ENCODE measurements at places on chromosomes 1 and 21.

GRCh38 chr1:207581496-207582153 lies 63.3 kb upstream of the CR1L start:
- DNase-seq, result no peak

DNA sequence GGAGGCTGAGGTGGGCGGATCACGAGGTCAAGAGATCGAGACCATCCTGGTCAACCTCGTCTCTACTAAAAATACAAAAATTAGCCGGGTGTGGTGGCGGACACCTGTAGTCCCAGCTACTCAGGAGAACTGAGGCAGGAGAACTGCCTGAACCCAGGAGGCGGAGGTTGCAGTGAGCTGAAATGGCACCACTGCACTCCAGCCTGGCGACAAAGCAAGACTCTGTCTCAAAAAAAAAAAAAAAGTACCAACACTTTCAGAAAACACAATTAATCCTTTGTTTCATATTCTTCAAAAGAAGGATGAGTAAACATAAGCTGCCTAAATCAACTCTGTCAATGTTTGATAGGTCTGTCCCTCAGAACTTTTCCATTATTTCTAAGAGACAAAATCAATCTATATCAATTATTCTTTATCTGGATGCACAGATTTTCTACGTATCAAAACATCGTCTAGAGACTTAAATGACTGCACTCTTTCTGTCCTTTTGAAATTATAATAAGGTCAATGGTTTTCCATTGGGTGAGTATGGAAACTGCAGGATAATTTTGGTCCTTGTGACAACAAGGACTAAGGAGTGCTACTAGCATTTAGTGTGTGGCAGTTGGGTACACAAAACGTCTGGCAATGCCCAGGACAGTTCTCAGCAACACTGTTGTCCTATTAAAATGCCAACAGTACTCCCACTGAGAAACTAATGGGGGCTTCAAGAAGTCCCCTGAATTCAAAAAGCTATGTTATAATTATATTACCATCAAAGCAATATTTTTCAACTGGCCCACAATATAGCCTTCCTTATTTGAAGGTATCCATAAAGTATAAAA lies 40.7 kb downstream of the LPGAT1 start:
- no peak for DNase-seq

DNA sequence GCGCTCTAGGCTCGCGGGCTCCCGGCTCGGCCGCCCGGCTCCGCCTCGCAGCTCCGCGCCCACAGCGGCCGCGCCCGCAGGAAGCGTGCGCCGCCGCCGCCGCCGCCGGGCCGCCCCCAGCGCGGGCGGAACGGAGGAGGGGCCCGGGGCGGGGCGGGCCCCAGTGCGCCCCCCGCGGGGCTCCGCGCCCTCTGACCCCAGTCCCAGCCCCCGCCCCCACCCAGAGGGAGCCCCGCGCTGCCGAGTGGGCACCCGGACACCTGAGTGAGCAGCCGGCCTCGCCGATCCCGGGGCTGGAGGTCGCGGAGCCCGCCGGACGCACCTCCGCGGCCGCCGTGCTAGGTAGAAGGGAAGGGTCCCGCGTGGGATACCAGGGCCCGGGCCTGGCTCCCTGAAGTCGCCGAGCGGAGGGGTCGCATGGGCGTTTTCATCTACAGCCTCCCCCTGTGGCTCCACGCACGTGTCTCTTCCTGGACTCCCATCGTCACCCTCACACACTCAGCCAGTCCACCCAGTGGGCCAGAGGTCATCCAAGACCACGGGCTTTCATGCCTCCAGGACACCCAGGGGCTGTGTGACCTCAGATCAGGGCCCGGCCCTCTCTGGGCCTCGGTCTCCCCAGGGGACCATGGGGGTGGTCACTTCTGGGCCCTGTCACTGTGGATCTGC lies at the start of gene SDC3:
Gene SDC3 (minus strand): TSS at position 63 of the 669 bp plus-strand sequence. CDS start 172 bp downstream, outside the sequence.
- no peak for DNase-seq

GRCh38 chr1:168568346-168568745 lies 8.1 kb upstream of the XCL1 start:
- DNase-seq, result no peak

- no peak for DNase-seq
These were observed 25.1 kb downstream of the GRHL3 start for GRCh38 chr1:24344090-24344742.

DNA sequence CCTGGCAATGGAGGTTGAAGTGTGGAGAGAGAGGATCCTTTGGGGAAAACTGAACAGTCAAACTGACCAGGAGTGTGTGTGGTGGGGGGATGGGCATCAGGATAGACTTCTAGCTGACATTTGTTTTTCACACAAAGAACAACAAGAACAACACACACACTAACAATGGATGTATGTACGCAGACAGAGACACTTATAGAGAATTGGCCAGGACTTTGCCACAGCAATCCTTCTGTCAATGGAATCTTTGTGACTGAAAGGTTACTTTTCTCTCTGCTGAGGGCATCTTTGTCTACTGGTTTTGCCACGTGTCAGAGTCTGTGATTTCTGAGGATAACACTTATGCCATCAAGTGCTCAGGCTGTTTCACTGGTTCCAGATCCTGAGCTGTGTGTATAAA lies 12.4 kb upstream of the FCGR2A start:
- no peak for DNase-seq

GRCh38 chr1:2299131-2299627 lies 71.1 kb downstream of the SKI start:
- no peak for DNase-seq

- DNase-seq, result no peak
These were observed 150.3 kb upstream of the VANGL1 start for GRCh38 chr1:115491298-115492018.

- no peak for DNase-seq
These were observed 6.4 kb upstream of the SYT2 start for GRCh38 chr1:202716654-202717053.

DNA sequence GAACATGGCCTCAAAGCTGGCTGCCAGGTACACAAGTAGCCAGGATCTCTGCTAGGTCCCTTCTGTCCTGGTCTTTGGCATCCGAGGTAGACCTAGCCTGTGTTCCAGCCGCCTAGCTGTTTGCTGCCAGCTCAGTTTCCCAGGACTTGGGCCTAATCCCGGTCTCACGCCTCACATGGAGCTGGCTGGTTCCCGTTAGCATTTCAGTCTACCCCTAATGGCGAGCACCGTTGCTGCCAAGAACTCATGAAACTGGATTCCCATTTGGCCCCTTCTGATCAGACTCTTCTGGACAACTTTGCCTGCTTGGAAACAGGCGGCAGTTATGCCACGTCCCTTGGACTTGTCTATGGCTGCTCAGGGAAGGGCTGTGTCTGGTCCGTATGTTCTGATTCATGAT lies 26.2 kb upstream of the HHAT start:
- no peak for DNase-seq

DNA sequence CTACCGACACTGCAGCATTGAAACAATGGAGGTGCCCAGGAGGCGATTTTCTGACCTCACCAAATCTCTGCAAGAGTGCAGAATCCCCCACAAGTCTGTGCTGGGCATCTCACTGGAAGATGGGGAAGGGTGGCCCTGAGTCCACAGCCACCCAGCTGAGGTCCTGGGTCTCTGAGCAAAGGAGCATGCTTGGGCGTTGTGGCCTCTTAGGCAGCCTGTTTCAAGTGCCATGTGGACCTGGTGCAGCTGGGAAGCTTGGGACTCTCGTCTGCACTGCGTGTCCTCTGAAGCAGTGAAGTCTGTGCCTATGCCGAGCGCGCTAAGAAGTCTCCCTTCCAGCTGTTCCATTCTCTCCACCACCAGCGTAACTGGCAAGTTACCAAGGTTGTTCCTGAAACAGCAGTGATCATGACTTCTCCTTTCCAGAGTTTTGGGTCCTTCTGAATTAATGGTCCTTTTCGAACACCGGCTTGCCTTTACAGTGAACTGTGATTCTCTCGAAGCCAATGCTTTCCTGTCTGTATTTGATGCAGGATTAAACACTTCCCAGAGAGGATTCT lies 5.0 kb upstream of the PLA2G2C start:
- DNase-seq, result no peak

- no peak for DNase-seq
These were observed 3.6 kb upstream of the SERBP1 start for GRCh38 chr1:67433837-67434236.

DNA sequence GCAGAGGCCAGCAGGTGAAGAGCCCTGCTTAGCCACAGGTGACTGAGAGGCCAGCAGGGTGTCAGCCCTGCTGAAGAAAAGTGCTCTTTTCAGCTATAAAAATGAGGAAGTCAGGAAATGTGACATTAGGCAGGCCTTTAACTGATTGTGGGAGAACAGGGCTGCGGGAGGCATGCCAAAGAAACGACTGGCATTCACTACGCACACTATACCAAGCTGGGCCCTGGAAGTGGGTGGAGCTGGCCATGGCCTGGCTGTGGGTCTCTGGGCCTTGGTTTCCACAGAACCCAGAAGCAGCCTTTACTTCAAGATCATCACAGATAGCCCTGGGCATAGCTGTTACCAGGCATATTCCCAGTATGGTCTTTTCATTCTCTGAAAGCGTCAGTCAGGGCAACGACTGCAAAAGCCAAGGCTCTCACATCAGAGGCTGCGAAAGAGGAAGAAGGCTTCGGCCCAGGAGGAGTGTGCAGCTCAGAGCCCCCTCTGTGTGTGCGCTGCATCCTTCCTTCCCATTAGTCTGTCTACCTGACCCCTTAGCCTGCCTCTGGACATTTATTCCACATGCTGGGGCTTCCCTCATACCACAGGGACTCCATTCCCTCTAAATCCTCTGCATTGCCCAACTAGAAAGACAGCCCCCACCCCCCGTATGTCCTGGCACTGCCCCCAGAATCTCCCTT lies 14.3 kb downstream of the SLC2A1 start:
- no peak for DNase-seq

DNA sequence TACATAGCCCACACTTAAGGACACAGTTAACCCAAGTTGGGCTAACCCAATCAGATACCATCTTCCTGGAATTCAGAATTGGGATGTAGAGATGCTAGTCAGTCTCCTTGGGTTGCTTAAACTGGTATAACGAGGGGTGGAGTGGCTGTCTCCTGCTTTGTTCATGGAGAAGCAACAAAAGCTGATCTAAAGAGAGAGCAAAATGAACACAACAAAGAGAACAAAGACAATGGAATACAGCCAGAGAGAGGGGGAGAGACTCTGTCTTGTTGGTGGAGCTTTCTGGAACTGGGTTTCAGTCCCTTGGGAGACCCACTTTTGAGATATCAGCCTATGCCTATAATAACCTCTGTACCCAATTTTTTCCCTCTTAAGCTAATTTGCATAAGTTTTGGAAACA lies 138.1 kb downstream of the ATG4C start:
- no peak for DNase-seq

DNA sequence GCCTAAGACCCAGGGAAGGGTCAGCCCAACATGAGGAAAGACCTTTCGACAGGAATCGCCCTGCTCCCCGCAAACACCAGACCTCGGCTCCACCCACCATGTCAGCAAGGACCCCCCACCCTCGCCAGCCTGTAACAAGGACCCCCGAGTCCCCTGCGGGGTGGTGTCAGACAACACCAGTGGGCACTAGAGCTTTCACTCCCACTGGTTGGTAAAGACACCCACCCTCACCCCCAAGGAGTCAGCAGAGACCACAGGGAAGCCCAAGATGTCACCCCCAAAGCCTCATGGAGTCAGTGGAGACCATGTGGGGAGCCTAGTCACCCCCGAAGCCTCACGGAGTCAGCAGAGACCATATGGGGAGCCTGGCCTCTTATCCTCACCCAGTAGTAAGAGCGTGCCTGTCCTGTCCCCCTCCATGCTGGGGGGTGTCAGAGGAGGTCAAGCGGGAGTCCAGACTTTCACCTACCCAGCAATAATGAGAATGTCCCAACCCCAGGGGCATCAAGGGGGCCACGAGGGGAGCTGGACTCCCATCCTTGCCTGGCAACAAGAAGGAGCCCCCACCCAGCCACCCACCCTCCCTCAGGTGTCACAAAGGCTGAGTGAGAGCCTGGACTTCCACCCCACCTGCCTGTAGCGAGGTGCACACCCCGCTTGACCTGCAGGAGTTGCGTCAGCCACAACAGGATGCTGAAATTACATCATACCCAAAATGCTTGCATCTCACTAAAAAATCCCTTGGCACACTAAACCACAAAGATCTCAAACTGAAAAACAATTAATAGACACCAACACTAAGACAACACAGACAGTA lies 24.8 kb downstream of the SLC19A1 start:
- no peak for DNase-seq

DNA sequence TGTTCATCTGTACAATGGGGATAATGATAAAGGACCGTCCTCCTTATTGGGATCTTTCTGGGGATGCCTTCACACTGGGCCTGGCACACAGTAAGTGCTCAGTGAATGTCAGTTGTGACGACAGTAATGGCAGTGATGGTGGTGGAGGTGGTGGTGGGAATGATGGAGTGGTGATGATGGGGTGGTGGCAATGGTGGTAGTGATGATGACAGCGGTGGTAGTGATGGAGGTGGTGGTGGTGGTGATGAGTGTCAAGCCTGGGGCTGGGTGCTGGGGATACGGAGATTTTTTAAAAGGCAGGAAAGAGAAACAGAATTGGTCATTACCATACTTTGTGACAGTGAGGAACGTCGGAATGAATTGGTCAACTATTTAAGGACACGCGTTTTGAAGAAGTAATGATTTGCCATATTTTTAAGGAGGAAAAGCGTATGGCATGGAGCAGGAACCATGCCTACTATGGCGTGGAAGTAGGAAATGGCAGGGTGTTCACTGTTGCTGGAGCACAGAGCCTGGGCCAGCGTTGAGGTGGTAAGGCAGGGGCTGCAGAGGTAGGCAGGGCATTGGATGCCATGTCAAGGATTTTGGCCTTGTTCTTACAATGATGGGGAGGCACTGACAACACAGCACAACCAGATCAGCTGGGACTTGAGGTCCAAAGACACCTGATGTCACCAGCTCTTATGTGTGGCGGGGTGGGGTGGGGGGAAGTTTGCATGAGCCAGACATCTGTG lies 128.7 kb downstream of the ACTL8 start:
- DNase-seq, result no peak

DNA sequence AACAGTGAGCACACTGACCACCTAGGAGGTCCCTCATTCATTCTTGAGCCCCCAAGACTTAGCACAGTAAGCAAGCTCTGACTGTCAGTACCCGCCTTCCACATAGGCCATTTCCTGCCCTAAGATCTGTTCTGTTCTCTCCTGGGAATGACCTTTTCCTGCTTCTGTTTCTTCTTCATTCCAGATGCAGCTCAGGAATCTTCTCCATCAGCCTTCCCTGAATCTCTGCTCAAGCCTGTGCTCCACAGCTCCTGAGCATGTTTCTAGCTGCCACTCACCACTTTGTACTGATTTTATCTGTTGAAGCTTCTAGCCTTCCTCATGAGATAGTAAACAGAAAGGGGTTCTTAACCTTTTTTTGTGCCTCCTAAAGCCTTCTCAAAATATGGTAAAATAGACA lies 56.6 kb downstream of the ZNF281 start:
- no peak for DNase-seq

Data from right renal pelvis (tissue), 4 donors.